C1 segment of cervical spinal cord (tissue), 14 donors: ENCODE measurements at places on chromosomes 16 and 17.

DNA sequence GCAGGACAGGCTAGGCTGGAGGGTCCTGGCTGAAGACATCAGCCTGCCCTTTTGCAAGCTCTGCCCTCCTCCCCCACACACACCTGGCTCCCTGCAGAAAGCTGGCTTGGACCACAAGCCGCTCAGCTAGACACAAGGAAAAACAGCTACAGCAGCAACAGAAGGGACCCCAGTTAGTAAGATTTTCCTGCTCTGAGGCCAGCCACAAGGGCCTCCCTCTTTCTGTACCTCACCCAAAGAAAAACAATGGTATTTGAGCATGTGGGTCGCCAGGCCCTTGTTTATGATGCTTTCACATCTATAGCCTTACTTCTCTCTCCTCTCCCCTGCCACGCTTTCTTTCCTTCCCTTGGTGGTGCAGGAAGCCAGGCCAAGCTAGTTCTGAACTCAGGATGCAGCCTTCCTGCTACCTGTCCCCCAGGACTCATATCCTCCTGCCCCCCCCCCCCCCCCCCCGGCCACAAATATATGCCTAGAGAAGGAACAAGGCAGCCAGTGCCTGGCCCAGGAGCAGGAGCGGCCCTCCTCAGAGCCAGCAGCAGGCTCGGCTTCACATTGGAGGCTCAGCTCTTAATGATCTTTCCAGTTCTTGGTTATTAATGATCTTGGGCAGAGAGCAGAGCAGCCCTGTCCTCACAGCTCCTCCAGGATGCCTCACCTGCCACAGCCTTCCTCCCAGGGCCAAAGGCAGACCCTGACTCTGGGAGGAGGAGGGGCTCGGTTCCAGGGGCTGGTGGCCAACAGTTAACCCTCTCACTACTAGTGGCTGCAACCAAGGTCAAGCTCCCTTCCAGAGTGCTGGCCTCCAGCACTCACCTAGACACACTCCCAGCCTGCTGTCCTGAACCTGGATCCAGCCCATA, 19.5 kb downstream of the GRIN2C start:
- DNase-seq, result no peak

DNA sequence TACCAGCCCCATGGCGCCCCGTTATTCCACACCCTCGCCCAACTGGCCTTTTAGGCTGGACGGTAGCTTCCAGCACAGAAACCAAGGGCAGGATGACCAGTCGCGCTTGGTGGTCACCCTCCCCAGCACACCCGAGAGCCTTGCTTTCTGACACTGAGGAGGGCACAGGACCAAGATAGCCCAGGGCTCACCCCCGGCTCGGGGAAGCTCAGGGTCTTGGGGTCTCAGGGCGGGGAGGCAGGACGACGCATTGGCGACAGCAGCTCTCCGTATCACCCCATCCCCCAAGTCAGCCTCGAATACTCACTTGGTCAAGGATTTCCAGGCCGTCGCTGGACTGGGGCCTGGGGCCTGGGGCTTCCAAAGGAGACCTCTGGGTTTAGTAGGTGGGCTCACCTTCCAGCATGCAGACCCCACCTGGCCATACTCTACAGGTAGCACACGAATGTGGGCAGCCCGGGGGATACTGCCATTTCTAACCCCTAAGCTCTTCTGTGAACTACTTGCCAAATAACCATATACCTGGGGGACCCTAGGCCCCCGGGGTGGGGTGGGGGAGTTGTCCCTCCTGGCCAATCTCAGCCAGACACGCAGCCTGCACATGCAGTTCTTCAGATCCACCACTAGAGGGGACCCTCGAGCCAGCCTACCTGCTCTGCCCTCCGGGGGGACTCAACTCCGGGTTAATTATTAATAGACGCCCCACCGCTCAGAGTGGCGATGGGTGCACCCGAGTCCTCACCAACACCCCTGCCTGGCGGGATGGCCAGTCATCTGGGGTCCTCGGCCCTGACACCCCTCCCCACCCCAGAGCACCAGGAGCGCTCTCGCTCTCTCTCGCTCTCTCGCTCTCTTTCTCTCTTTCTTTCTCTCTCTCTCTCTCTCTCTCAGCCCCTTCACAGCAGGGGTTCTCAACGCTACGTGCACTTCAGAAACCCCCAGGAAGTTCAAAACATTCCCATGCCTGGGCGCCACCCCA, 30.0 kb downstream of the TBC1D16 start:
- DNase-seq, result peak; percentile 16

- no peak for DNase-seq
Measured at GRCh38 chr16:75333721-75334163, 82.3 kb upstream of the BCAR1 start.

- no peak for DNase-seq
Measured at GRCh38 chr16:50304467-50305440, 38.4 kb downstream of the ADCY7 start.

DNA sequence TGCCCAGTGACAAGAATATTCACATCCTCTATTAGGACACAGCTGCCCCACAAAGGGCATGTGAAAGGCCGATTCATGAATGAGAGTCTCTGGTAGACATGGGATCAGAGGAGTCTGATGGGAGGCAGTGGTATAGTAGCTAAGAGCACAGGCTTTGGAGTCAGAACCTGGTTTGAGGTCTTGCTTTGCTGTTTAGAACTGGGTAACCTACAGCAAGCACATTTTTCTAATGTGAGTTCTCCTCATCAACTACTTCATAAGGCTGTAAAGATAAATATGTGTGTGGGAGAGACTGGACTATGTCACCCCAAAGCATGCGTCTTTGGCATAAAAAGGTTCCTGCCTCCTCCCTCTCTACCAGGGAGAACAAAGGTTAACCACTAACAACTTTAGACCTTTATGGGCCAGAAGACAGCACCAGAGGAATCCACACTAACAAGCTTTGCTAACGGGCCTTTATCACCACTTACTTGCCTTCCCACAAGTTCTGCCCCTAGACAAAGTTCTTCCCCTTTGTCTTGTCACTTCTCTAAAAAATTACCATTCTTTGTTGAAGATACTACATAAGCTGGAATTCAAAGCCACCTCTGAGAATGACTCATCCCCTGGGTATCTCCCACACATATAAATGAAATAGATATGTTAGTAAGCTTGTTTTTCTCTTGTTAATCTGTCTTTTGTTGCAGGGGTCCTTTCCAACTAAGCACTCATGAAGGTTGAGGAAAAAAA, 21.1 kb downstream of the CDR2 start:
- DNase-seq, result no peak

- DNase-seq, result no peak
Measured at GRCh38 chr16:76007645-76008044, 269.6 kb upstream of the CNTNAP4 start.

DNA sequence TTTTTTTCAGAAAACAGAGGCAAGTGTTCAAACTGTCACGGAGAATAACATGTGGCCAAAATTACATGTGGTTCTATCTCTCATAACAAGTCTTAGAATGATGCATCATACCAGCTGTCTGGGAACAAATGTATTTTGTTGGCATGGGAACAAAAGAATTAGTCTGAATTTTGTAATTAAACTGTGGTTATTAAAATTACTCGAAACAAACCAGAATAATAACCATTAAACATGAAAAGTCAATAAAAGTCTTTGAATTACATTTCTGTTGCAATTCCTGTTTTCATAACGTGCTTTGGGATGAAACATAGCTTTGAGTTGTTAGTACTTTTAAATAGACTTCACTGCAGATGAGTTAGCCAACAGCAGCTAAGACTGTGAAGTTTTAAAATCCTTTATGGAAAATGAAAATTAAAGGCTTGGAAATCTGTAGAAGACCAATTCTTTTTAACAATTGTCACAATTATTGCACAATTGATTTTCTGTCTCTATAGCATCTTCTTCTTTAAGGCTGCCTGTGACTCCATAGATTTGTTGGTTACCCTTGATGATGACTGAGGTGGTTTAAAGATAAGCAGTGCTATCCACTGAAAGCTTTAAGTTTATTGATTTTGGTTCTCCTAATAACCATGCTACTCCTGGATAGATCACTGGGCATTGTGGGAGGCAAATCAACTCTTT, 117.9 kb upstream of the AXIN2 start:
- DNase-seq, result no peak

DNA sequence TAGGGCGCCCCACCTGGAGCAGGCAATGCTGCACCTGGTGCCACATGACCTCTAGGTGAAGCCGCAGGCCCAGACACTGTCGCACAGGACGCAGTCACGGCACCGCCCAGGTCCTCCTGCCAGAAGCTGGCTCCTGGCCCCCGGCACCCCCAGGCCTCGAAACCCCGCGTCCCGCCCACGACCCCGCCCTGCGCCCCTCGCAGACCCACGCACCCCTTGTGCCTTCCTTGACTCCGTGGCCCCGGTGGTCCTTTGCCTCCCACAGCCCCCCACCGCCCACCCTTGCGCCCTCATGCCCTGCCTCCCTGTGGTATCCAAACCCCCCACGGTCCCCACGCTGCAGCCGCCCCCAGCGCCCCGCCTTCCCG, 6.3 kb upstream of the C1QTNF8 start:
- no peak for DNase-seq

GRCh38 chr17:74512624-74513091, 18.6 kb downstream of the CD300LB start:
- no peak for DNase-seq

DNA sequence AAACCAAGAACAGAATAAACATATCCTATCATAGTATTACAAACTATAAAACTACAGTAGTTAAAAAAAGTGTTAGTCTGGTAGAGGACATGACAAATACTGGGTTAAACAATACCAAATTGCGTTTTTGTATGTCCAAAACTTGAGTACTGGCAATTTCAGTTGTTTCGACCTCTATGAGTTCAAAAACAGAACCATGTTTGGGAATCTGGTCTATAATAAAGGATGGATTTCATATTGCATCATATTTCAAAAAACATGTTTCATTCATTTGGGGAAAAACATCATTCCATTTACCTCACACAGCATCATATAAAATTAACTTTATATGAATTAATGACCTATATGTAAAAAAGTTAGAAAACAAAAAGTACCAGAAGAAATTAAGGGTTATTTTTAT, 81.8 kb downstream of the TRIM37 start:
- DNase-seq, result no peak

- DNase-seq, result no peak
Measured at GRCh38 chr16:15996432-15997109, 47.2 kb downstream of the ABCC1 start.

GRCh38 chr17:78710607-78711006, 71.5 kb downstream of the CYTH1 start:
- DNase-seq, result no peak

- no peak for DNase-seq
Measured at GRCh38 chr16:82002831-82003230, 8.4 kb downstream of the SDR42E1 start.

- no peak for DNase-seq
Measured at GRCh38 chr17:59897090-59897489, 4.2 kb downstream of the RPS6KB1 start.

- DNase-seq, result no peak
Measured at GRCh38 chr16:69727916-69728270, 1.5 kb upstream of the NQO1 start.

DNA sequence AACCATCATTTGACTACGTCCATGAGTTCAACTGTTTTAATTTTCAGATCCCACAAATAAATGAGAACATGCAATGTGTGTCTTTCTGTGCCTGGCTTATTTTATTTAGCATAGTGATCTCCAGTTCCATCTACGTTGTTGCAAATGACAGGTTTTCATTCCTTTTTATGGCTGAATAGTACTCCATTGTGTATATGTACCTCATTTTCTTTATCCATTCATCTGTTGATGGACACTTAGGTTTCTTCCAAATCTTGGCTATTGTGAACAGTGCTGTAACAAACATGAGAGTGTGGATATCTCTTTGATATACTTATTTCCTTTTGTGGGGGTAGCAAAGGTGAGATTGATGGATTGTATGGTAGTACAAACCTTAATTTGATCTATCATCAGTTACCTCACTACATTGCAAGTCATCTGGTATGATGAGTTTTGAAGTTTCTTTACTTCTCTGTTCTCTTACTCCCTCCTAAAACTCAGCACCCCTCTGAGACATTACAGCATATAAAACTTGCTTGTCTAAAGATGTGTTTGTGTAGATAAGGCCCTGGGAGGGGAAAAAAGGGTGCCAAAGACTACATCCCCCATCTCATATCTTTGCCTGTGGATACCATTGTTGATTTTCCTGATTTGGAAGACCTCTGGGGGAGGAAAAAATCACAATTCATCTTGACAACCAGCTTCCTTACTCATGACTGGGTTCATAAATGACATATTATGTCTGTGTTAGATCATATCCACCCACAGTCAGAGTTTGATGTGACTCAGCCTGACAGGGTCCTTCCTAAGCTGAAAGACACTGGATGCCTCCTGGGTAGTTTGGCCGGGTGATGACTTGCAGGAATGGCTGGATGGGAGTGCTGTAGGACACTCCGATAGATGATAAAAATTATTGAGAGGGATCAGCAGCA, 47.6 kb downstream of the ABCA9 start:
- DNase-seq, result no peak

DNA sequence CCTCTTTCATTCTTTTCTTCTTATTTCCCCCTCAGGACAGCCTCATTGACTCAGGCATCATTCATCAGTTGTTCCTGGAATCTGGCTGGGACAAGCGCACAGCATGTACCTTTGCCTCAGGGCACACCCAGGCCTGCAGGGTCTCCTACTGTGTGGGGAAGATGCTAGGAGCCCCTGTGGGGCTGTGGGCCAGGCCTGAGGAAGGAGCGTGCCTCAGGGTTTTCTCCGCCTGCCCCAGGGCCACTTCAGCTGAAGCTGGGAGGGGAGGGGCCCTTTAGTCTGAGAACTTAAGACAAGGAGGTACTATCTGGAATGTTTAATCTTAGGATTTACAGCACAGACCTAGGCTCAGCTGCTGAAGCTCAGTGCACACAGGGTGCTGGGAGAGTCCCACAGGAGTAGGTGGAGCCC, 7.9 kb downstream of the ELMO3 start:
- no peak for DNase-seq

GRCh38 chr16:67198238-67198734, 645 bp upstream of the ELMO3 start:
- DNase-seq, result peak; percentile 46

DNA sequence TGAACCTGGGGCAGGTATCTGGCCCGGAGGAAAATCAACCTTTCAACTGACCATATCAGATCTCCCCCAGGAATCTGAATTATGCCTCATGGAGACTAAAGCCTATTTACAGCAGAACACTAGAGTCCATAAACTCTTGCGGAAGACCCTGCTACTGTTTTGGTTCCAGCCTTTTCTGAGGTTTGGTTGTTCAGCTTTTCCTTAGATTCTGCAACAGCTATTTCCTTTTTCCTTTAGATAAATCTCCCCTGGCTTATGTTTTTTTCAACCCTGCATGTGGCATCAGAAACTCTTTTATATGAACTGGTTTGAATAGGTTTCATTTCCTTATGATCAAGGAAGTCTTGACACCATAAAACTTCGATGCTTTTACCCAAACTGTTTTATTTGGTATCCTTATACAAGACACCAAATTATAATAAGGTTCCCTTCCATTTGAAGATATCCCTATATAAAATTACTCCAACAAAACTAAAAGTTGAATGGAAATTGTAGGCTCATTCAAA, 13.1 kb downstream of the SPOP start:
- DNase-seq, result no peak

- no peak for DNase-seq
Measured at GRCh38 chr16:57358527-57359095, at the start of gene CCL22. Gene CCL22, plus strand, starts transcription at chr16:57358783. Its CDS starts 34 bp downstream, at chr16:57358817.

GRCh38 chr16:58197314-58198012, 443 bp downstream of the CSNK2A2 start:
- no peak for DNase-seq

GRCh38 chr16:73813527-73813926, 483.1 kb upstream of the PSMD7 start:
- DNase-seq, result no peak
